ENCODE measurements at places on chromosomes 16 and 17.

DNA sequence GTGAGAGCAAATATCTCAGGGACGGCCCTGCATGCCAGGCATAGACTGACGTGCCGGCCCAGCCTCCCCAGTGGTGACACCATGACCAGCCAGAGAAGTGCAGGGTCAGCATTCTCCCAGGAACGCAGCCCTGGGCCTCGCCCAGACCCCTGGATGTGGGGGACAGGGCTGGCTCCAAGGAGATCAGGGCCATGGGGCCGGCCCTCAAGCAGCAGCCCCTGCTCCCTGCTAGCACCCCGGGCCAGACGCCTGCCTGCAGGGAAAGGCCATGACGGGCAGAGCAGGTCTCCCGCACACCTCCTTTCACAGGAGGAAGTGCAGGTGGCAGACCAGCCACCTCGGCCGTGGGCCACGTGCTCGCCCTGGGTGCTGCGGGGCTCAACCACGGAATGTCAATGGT, 9.5 kb downstream of the NDUFAF8 start:
- DNase-seq = no peak

DNA sequence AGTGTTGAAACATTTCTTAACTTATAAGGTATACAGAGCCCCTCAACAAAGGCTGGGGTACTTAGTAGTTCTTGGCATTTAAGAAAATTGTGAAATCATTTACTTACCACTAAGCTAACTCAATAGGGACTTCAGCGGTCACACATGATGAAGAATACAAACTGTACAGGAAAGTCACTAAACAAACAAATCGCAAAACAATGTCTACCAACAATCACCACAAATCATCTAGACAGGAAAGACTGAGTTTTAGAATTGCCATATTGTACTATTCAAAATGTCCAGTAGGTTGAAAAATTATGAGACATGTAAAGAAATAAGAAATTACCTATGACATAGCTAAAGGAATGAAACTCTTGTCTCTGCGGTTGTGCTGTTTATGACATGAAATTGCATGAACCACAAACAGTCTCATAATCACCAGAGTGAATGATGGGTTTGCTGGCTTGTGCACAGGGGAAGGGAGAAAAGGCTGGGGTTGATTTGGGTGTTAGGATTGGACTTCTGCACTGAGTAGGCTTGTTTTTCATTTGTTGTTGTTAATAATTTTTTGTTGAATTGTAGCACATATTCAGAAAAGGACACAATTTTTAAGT, 441.1 kb upstream of the MON1B start:
- DNase-seq = no peak

- DNase-seq = no peak
Measured at GRCh38 chr17:45177563-45177962, 15.9 kb downstream of the HEXIM2 start.

GRCh38 chr16:82363026-82363816, 193.2 kb upstream of the MPHOSPH6 start:
- no peak for DNase-seq

- peak; percentile 62 for DNase-seq
Measured at GRCh38 chr17:49557312-49558024, 18.2 kb upstream of the NXPH3 start.

GRCh38 chr16:2532494-2533141, 1.4 kb upstream of the CEMP1 start:
- DNase-seq = peak; percentile 76

GRCh38 chr17:67096609-67097008, 52.3 kb downstream of the CACNG1 start:
- DNase-seq = no peak

DNA sequence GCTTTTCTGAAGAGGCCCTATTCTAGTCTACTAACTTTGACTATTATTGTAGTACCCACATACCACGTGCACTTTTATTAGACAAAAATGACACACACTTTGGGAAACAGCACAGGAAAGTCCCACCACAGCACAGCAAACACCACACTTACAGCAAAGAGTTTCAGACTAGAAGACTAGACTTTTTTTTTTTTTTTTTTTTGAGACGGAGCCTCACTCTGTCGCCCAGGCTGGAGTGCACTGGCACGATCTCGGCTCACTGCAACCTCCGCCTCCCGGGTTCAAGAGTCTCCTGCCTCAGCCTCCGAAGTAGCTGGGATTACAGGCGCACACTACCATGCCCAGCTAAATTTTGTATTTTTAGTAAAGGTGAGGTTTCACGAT, 20.1 kb downstream of the YWHAE start:
- DNase-seq = no peak

DNA sequence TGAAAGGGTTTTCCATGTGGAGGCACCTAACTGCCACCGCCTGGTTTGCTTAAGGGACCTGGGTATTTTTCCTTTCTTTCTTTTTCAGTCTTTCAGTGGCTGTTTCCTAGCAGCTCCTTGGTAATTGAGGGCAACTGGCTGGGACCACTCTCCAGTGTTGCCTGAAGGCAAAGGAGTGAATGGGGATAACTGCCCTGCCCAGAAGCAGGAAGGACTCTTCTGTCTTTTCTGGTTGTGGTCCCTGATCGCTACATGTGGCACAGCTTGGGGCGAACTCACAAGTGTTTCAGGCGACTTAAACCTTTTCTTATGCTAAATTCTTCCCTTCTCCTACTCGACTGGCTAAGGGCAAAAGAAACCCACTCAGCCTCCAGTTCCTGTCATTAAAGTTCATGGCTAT, 10.1 kb upstream of the TMEM98 start:
- no peak for DNase-seq

DNA sequence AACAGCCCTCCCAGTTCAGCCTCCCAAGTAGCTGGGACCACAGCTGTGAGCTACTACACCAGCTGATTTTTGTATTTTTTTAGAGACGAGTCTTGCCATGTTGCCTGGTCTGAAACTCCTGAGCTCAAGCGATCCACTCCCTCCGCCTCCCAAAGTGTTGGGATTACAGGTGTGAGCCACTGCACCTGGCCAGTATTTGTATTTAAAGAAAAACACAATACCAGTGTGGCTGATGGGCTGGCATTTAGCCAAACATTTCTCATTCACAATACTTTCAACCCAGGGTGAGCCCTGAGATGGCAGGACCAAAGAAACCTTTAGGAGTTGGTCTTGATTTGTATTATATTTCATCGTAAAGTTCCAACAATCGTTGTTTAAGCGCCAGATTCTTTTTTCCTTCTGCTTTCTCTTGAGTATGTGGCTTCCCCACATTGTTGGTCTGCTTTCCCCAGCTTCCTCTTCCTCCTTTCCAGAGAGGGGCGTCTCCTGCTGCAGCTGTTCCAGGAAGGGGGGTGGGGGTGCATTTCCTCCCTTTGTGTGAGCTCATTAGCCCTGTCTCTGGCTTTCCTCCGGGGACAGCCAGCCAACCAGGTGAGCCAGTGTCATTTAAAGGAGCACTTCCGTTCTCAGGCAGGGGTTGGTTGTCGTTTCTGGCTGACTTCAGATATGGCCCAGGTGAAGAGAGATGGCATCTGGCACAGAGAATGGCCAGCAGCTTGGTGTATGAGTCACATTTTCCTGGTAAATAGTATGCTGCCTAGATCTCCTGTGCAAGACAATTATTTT, 79.9 kb downstream of the GPRC5B start:
- peak; percentile 43 for DNase-seq

GRCh38 chr16:22635357-22635761, 124.7 kb downstream of the NPIPB5 start:
- no peak for DNase-seq

- no peak for DNase-seq
Measured at GRCh38 chr17:82985973-82986372, 93.4 kb upstream of the METRNL start.

DNA sequence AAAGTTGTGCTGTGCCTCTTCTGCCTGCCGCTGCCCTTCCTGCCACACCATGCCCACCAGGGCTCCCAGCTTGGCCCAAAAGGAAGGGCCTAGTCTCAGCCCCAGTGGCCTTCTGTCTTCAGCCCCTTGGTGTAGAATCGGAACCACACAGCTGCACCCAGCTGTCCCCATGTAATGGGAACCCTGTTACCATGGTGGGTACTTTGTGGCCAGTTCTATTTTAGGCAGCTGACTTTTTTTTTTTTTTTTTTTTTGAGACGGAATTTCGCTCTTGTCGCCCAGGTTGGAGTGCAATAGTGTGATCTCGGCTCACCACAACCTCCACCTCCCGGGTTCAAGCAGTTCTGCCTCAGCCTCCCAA, 163.3 kb upstream of the GSE1 start:
- no peak for DNase-seq

GRCh38 chr17:50739098-50739497, 19.7 kb downstream of the LUC7L3 start:
- peak; percentile 34 for DNase-seq

- DNase-seq = no peak
Measured at GRCh38 chr17:10177131-10177912, 21.1 kb downstream of the GAS7 start.

GRCh38 chr17:70855401-70856054, 686.2 kb downstream of the KCNJ2 start:
- no peak for DNase-seq

- no peak for DNase-seq
Measured at GRCh38 chr16:88066680-88067529, 115.7 kb downstream of the BANP start.

- no peak for DNase-seq
Measured at GRCh38 chr16:62135911-62136310, 99.7 kb upstream of the CDH8 start.

DNA sequence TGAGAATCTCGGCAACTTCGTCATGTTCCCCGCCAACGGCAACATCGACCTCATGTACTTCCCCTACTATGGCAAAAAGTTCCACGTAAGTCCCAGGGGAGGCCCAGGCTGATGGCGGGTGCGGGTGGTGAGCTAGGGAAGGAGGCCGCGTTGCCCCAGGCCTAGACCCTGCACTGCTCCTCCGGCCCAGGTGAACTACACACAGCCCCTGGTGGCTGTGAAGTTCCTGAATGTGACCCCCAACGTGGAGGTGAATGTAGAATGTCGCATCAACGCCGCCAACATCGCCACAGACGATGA, 4.8 kb downstream of the ATP1B2 start:
- no peak for DNase-seq

DNA sequence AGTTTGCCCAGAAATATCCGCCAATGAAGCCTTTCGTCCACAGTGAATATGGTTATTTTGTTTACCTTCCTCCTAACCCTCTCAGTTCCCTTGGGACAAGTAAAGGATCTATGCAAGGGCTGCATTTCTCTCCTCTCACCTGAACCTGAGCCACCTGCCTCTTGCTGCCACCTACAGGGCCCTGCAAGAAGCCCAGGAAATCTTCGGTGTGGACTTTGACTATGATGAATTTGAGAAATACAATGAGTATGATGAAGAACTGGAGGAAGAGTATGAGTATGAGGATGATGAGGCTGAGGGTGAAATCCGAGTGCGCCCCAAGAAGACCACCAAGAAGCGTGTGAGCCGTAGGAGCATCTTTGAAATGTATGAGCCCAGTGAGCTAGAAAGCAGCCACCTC, 14.0 kb downstream of the SUPT6H start:
- no peak for DNase-seq
